ENCODE measurements at places on chromosomes 1 and 21. TPM values are rescaled to one million over a fixed set of nuclear protein-coding genes. Genes with fewer than 3 reads are reported as not detected.

DNA sequence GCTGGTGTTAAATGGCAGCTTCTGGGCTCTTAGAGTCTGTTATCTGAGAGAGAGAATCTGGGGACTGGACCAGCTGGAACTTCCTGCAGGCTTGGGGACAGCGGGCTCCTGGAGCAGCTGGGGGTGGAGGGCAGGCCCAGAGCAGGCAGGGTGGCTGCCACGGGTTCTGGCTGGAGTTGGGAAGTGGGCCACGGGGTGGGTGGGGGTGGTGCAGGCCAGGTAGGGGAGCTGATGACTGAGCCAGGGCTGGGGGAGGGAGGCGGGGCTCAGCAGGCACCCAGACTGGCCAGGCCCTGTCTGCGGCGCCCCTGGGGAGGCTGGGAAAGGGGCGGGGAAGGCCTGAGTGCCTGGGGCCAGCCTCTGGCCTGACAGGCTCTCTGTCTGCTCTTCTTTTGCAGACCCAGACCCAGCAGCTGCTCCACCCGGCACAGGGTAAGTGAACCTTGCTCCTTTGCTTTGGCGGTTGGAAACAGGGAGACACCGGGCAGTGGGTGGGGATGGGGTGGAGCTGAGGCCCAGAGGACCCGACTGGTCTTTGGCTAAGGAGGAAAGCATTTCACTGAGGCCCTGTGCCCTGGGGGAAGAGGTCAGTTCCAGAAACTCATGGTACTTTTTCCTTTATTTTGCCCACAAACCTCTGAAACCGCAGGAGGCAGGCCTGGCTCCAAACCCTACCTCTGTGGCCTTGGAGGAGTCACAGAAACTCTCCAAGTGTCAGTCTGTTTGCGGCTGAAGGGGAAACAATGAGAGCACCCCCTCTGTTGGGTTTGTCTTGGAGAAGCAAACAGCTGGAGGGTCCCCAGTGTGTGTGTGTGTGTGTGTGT lies 48.8 kb downstream of the ARHGEF10L start:
- no peak for DNase-seq

GRCh38 chr1:247472035-247472434 lies 14.1 kb upstream of the OR2B11 start:
- no peak for DNase-seq

DNA sequence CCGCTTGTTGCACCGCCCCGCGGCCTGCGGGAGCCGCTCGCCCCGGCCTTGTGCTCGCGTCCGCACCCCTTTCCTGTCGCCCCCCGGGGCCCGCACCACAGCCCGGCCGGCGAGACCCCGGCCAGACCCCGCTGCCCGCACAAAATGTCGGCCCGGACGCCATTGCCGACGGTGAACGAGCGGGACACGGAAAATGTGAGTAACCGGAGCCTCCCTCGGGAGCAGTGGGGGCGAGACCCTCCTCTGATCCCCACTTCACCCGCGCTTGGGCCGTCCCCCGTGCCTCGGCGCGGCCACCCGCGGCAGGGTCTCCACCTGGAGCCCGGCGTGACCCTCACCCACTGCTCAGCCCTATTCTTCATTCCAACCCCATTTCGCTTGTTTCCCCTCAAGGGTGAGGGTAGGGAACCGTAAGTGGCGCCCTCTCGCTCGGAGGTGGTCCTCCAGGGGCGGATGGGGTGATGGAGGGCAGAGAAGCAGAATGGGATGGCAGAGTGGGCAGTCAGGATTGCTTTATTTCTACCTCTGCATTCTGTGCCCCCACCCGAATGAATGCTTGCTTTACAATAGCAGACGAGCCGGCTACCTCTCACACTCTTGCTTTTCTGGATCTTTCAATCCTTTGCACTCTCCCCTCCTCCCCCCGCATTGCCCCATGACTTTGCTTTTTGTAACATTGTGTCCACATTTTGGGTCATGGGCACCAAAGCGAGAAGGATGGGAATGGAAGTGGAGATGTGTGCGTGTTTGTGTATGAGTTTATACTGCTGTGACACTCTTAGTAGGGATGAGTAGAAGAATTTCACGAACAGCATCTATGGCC lies 954 bp downstream of the MARK1 start:
- DNase-seq = no peak

GRCh38 chr1:97378596-97378995 lies 542.2 kb downstream of the DPYD start:
- DNase-seq = no peak

GRCh38 chr1:42739753-42740700 lies at the start of gene CLDN19:
Gene CLDN19 (minus strand): TSS chr1:42740236. CDS start chr1:42740063, 173 bp downstream.
- DNase-seq = no peak

DNA sequence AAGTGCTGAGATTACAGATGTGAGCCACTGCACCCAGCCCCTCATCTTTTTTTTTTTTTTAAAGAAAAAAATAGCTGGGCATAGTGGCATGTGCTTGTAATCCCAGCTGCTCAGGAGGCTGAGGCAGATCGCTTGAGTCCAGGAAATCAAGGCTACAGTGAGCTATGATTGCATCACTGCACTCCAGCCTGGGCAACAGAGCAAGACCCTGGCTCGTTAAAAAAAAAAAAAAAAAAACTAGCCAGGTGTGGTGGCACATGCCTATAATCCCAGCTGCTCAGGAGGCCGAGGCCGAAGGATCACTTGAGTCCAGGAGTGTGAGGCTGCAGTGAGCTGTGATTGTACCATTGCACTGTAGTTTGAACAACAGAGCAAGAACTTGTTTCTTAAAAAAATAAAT lies 13.8 kb downstream of the SZRD1 start:
- no peak for DNase-seq

DNA sequence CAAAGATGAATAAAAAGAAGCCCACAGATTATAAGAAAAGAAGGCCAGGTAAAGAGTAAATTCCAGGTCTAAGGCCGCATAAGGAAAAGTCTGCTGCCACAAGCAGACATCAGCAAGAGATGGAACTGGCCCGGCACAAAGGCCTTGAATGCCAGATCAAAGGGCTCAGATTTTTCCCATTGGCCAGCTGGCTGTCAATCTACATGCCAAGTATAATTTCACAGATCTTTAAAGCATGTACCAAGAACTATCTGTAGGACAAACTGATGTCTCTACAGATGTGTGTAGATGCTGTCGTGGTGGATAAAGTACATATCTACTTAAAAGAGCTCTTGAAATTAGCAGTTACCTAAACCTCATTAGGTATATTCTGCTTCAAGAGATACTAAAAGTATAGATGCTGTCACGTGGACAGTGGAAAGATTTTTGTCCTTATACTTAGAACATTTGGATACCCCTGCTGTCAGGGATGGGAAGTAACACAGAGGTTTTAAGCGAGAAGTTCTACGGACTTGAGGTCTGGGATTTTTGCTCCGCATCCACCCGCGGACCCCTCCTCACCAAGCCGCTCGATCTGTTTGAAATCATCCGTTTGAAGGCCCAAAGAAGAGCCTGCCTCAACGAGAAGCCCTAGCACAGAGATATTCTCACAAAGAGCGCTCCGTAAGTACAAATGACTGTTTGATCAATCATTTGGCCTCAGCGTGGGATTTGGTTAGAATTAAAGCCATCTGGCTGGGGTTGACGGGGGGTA lies 10.1 kb downstream of the GLIS1 start:
- DNase-seq = no peak

DNA sequence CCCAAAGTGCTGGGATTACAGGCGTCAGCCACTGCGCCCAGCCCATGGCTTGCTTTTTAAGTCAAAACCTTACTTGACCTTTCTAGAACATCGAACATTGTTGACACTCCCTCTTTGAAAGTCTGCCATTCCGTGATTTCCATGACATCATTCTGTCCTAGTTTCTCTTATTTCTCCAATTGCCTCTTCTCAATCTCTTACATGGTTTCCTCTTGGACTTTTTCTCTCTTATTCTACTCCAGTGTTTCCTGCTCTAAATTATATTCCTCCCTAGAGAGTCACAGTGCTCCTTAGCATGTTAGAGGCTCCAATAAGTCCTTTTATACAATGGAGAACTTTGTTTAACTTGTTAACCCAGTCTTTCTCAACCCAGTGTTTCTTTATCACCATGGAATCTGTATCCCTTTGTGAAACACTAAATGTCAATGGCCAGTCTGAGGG lies 25.5 kb downstream of the JAM2 start:
- no peak for DNase-seq

DNA sequence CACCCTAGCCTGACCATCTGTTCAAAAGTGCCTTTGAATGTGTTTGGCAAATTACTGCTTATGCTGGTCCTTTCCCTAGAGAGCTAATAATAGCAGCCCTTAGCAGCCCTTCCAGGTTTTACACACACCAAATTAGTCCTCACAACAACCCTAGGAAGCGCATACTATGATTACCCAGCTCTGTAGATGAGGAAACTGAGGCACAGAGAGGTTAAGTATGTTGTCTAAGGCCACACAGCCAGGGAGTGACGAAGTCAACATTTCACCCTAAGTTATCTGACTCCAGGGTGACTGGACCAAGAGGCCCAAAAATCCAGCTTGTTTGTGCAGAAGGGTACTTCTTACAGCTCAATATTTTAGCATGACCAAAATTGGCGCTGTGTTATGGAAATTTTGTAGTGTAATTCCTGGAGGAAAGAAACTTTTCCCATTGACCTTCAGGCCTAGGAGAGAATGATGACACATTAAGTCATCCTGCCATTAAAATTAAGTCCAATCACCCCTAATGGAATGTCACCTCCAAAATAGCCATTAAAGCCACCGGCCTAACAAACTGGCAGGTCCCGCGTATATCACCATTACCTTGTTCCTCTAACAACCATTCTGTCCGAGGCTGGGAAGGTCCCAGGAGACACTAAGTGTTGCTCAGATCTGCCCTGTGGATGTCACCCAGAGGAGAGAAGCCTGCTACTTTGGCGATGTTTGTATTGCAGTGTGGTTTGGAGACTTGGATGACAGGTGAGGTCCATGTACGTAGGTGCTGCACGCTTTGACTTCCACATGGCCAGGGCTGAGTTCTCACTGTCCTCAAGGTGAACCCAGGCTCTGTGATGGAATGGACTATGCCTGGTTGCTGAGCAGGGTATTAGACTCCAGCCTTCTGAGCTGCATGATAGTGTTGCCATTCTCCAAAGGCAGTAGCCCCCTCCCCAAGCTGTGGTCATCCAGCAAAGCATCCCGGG lies 258.3 kb downstream of the TOMM20 start:
- DNase-seq = no peak

The TTLL7 gene
- 11.1 TPM for total RNA-seq

DNA sequence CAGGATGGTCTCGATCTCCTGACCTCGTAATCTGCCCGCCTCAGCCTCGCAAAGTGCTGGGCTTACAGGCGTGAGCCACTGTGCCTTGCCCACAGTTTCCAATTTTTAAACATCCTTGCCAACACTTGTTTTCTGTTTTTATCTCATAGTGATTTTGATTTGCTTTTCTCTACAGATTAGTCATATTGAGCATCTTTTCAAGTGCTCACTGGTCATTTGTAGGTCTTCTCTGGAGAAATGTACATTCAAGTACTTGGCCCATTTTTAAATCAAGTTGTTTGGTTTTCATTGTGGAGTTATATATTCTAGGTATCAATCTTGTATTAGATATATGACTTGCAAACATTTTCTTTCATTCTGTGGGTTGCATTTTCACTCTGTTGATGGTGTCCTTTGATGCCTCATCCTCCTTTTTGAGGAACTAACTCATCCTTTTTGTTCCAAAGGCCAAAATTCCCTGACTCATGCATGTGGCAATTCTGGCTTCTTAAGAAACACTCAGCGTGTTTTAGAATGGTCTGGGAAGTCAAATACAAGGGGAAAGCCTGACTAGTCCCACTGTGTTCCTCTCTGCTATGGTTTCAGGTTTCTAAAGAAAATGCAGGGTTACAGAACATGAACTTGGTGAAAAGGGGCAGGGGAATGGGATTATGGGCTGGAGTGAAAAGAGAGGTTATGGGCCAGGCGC lies 37.3 kb downstream of the PTAFR start:
- no peak for DNase-seq

The CDCA8 gene
- 22.2 TPM for total RNA-seq

DNA sequence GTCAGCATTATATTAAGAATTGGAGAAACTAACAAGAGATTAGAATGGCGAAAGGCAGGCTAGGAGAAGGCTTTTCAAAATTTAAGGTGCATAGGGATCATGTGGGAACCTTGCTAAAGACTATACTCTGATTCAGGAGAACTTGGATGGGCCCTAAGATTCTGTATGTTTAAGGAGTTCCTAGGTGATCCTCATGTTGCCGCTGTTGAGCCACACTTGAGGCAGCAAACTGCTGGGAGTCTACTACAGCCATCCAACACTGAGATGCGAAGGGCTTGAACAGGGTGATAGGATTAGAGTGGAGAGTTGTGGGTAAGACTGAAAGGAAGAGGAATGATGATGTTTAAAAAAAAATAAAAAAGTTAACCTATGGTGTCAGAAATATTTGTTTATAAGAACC lies 1013.2 kb downstream of the MRPL39 start:
- no peak for DNase-seq
